Activated CD4-positive, alpha-beta T cell treated with anti-CD3 and anti-CD28 coated beads, Interleukin-2, amount 10 ng/mL, durations not matched to agents 7 days and 5 days (primary cell): ENCODE measurements at places on chromosomes 5 and 9.
A peak's percentile ranks its signal among the peaks of the same experiment; 100 is the strongest.

GRCh38 chr9:95644377-95644776, 127.6 kb upstream of the PTCH1 start:
- no peak for DNase-seq

DNA sequence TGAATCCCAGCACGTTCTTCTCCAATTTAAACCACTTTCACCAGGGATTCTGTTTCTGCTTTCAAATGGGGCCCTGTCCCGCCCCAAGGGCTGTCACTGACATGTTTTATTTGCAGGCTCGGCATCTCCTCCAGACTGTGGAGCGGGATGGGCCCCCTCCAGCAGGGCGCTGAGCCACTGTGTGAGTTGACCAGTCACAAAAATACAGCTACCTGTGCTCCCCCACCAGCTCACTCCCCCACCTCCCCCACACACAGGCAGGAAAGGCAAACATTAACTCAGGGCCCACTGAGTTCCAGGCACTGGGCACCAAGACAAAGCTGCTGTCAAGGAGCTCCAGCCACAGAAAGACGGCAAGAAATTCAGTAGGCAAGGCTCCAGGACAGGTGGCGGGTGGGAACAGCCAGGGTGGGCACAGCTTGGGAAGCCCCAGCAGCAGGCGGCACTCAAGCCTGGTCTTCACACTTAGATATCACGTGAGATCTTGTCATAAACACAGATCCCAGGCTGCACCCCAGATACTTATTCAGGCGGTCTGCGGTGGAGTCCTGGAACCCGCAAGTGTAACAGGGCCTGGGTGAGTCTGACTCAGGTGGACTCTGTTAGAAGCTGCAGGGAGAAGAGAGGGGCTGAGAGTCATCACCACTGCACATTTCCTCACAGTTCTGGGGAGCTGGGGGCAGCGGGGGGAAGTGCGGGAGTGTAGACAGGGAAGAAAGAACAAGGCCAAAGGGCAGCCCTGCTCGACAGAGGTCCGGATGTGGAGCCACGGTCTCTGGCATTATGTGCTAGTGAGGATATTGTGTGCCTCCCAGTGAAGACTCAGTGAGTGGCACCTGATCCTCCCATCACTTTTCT, 44.7 kb downstream of the OR2V1 start:
- no peak for DNase-seq

DNA sequence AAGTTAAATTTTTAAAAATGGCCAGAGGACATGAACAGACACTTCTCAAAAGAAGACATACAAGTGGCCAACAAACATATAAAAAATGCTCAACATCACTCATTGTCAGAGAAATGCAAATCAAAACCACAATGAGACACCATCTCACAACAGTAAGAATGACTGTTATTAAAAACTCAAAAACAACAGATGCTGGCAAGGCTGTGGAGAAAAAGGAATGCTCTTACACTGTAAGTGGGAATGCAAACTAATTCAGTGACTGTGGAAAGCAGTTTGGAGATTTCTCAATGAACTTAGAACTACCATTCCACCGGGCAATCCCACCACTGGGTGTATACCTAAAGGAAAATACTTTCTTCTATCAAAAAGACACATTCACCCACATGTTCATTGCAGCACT, 168.5 kb upstream of the PIK3R1 start:
- no peak for DNase-seq

- no peak for DNase-seq
Measured at GRCh38 chr9:37289631-37290030, 132.9 kb upstream of the GRHPR start.

- no peak for DNase-seq
Measured at GRCh38 chr9:72753266-72753893, 199.5 kb downstream of the ALDH1A1 start.

- DNase-seq = no peak
Measured at GRCh38 chr5:16600946-16601345, 15.9 kb downstream of the RETREG1 start.

DNA sequence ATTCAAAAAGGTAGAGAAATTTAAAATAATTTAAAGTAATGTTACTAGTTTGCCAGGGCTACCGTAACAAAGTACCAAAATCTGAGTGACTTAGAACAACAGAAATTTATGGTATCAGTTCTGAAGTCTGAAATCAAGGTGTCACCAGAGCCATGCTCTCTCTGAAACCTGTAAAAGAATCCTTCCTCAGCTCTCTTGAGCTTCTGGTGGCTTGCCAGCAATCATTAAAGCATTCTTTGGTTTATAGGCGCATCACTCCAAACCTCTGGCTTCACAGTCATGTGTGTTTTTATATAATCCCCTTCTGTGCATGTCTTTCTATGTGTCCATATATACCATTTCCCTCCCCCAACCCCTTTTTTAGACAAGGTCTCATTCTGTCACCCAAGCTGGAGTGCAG, 220.3 kb downstream of the COX7C start:
- no peak for DNase-seq

GRCh38 chr5:68898951-68899471, 194.8 kb upstream of the SLC30A5 start:
- no peak for DNase-seq

DNA sequence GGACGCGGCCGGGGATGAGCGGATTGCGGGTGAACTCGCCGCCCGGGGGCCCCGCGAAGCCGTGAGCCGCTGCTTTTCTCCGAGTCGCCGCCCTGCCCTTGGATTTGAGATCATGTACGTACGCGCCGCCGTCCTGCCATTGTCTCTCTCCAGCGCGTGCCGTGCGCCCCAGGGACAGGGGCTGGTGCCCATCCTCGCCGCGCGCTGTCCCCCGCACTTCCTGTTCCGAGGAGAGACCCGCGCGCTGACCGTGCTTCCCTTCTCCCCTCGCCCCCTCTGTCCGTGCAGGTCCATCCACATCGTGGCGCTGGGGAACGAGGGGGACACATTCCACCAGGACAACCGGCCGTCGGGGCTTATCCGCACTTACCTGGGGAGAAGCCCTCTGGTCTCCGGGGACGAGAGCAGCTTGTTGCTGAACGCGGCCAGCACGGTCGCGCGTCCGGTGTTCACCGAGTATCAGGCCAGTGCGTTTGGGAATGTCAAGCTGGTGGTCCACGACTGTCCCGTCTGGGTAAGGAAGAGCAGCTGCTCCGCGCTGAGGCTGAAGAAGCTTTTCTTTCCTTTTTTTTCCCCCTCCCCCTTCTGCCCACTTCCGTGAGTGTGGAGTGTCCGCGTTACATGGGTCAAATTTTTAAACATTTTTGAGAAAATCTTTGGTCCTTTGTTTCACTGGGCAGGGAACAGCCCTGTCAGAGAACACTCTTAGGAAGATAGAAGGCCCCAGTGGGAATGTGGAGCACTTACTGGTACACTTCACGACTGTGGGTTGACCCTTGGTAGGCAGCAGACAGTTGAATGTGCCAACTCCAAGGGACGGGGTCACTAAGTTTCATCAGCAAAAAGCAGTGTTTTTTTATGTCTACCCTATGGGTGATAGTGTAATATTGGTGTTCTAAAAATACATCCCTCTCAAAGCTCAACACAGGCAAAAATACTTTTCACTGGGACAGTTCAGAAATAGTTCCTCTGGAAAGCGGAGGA, 727 bp downstream of the RHOBTB3 start:
- peak; percentile 41 for DNase-seq

DNA sequence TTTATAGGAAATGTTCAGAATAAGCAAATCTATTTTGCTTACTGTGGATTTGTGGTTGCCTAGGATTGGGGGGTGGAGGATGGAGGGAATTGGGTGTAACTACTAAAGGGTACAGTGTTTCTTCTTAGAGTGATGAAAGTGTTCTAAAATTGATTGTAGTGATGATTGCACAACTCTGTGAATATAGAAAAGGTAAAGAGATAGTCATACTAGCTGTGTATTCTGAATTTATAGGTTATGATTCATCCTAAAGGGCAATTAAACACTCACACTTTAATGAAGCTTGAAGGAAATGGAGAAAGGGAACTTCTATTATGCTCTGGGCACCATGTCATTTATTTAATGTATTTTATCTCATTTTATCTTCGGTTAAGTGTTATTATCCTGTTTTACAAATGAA, 9.9 kb downstream of the TXNDC8 start:
- DNase-seq = no peak

DNA sequence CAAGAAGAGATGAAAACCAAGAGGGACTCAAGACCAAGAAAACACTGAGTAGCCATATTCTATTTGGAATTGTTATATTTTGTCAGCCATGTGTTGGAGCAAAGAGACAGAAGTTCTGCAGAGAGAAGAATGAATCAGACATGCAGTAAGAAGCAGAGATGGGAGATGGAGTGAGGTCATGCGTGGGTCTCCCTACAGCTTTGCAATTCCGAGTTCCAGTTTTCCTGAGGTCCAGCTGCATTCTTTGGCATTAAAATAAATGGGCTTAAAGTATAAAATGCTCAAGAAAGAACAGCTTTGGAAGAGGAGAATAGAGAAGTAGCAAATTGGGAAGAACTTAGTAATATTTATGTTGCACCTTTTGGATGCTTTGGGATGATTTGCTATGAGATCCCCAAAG, 361.6 kb downstream of the NPR3 start:
- no peak for DNase-seq

DNA sequence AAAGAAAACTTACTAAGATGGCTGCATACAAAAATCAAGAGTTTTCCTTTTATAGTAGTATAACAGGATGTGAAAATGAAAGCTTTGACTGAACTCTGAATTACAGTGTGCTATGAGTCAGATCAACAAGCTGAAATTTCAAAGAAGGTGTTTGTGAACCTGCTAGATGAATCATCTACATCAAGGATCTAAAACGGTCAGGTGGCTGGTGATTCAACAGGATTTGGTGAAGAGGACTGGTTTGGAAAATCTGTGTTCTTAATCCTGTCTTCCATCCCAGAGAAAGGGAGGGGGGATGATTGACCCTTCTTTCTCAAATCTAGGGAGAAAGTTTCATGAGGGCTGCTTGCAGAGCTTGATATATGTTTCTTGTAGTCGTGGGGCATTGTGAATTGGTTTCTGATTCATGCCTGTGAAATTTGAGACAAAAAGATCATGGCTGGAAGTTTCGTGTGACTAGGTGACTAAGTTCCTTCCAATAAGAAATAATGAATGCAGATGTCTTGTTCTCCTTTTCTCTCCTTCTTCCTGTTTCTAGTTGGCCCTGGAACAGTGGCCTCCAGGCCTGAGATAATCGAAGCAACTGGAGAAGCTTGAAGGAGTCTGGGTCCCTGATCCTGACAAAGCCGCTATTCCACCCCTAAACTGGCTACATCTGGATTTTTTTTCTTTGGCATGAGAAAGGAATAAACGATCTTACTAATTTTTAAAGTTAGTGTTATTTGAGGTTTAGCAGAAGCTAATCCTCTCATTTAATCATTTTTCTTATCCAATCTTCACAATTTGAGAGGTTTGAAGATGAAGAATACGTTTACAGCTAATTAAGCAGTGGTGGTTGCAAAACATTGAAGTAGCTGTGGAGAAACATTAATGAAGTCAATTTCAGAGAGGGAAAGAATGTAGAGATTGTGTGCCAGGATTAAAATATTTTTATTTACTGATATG, 67.2 kb downstream of the MRPS30 start:
- peak; percentile 33 for DNase-seq

GRCh38 chr5:40124367-40124766, 555.3 kb upstream of the PTGER4 start:
- no peak for DNase-seq

DNA sequence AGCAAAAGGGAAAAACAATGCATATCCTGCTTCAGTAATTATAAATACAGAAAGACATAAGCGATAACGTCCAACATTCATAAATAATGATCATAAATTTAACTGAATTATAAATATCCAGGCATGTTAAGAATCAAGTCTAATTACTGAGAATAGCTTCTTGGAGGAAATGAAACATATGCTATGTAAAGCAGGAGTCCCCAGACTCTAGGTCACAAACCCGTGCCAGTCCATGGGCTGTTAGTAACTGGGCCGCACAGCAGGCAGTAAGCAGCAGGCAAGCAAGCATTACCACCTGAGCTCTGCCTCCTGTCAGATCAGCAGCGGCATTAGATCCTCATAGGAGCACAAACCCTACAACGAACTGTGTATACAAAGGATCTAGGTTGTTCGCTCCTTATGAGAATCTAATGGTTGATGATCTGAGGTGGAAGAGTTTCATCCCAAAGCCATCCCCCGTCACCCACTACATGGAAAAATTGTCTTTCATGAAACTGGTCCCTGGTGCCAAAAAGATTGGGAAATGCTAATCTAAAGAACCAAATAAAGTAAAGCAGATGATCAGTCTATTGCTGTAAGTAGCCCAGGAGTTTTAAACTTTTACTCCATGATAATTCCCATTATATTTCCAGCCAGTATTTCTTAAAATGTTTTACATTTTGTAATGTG, 50.4 kb downstream of the CERT1 start:
- no peak for DNase-seq

DNA sequence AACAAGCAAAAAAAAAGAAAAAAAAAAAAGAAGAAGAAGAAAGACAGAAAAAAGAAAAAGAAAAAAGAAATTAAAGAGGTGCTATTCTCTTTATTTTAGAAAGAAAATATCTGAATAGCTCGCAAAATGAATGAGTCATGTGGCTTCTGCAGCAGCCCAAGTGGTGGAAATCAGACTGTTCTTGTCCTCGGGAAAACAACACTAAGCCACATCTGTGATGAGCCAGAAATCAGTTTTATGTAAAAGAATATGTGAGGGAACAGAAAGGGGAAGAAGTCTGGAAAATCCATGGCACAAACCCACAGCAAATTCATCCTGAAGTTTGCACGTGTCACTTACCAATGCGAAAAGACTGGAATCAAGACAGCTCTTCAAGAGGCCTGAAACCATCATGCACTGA, 118.7 kb upstream of the GAS1 start:
- DNase-seq = no peak

- no peak for DNase-seq
Measured at GRCh38 chr5:169098331-169099121, 202.4 kb downstream of the SLIT3 start.

DNA sequence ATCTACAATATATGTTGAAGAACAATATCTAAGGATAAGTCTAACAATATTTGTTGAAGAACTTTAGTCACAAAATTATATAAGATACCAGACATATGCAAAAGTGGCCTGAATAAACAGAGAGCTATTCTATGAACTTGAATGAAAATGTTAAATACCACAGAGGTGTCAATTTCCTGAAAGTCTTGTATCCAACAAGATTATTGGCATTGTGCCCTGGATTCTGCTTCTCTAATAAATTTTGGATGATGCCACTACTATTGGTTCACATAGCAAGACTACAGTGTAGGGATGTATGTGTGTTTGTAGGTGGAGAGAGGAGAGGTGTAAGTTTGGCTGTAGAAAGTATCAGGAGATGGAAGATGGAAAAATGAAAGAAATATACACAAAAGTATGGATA, 731.8 kb upstream of the RGMB start:
- no peak for DNase-seq

DNA sequence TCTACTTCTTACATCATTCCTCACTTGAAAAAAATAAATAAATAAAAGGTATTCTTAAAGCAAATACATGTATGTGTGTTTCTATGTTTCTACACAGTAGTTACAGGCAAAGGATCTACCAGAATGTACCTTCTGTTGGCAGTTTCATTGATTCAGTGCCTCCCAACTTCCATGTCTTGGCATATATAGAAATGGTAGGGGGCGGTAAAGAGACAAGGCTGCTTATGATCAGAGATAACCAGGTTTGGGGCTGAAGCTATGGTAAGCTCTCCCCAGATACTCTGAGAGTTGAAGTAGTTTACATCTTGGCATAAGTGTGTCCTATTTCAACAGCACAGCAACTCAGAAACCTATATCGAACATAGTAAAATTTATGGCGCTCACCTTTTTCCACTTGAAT, 1075.4 kb upstream of the C9orf72 start:
- no peak for DNase-seq
